NCI-H1930 (cell line): ENCODE measurements at places on chromosomes 16 and 17.

GRCh38 chr16:54509456-54509855 is 222.9 kb upstream of the IRX3 start:
- no peak for DNase-seq

- no peak for DNase-seq
Measured at GRCh38 chr16:68259007-68259825, 5.1 kb upstream of the SLC7A6 start.

- no peak for DNase-seq
Measured at GRCh38 chr16:86389566-86390328, 120.6 kb upstream of the FOXF1 start.

DNA sequence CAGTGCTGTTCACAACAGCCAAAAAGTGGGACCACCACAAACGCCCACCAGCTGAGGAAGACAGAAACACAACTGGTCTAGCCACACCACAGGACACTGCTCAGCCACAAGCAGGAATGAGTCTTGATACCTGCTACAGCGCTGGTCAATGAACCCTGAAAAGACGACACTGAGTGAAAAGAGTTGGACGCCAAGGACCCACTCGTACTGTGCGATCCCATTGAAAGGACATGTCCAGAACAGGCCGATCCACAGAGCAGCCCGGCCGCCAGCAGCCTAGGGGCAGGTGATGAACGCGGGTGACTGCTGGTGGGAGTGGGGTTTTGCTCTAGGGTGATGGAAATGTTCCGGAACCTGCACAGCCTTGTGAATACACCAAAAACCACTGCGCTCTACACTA is 10.6 kb upstream of the SLC38A8 start:
- no peak for DNase-seq

DNA sequence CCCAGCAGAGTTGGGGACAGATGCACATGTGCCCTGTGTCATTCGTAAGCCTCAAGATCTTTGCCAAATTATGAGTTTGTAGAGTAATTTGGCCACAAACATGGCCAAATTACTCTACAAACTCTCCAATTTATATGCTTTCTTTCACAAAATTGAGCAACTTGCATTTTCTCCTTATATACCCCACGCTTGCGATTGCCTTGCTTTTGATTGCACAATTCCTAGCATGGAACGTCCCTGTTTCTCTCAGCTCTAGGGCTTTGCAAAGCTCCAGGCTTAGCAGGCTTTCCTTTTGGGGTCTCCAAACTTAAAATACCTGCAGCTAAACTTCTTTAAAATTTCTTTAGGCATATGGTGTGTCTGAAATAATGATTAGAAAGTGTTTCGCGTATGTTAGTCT is 28.5 kb upstream of the MAF start:
- DNase-seq = no peak

- DNase-seq = no peak
Measured at GRCh38 chr16:17034477-17035252, 436.1 kb downstream of the XYLT1 start.

- no peak for DNase-seq
Measured at GRCh38 chr16:47028767-47029377, 55.4 kb upstream of the DNAJA2 start.

DNA sequence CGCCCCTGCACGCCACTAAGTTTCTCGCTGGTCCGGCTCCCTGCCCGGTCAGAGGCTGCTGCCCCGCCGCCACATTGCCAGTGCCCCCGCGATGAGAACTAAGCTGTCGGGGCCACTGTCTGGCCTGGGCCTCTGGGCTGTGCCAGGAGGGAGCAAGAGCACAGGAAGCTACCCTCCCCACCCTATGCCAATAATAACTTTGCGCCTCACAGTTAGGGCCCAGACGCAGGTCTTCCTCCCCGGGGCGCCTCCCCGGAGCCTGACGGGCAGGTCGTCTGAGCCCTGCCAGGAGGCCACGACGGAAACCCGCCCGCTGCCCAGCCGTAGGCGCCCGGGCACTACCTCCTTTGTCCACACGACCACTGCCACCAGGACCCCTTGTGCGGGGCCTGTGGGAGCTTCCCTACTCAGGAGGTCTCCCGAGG is 1.5 kb downstream of the ZFPM1 start:
- no peak for DNase-seq
